ENCODE measurements at places on chromosomes 2 and 18. TPM values are rescaled to one million over a fixed set of nuclear protein-coding genes. Genes with fewer than 3 reads are reported as not detected.

DNA sequence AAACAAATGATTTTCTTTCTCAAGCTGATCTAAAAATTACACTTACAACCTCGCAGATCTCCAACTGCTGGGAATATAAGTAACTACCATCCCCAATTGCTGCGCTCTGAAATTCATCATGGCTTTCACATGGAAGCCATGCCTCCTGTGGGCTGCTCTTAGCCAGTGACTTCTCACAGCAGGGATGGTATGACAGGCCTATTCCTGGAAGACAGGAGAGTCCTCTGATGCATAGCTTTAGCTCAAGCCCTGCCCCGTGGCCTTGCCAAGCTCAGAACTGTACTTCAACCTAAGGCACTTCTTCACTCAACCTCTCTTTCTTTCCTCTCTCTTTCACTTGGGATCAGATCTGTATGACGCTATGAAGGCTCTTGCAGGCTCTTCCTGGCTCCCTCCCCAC is 12.6 kb upstream of the ELAC1 start:
- no peak for DNase-seq

DNA sequence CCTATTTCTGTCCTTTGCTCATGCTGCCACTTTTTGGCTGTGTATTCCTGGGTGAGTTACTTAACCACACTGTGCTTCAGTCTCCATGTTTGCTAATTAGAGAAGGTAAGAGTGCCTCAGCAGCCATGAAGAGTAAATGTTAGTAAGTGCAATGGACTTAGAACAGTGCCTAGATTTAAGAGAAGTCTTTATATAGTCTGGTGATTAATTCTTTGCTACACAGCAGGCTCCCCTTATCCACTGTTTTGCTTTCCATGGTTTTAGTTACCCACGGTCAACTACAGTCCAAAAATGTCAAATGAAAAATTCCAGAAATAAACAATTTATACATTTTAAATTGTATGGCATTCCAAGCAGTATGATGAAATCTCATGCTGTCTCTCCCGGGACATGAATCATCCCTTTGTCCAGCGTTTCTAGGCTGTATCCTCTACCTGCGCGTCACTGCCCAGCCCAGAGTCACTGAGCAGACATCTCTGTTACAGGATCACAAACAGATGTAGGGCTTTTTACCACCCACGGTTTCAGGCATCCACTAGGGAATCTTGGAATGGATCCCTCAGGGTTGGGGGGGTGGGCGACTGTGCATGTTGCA is 91.0 kb downstream of the CTIF start:
- DNase-seq, result no peak

GRCh38 chr18:41643427-41643826 is 311.6 kb upstream of the PIK3C3 start:
- DNase-seq, result no peak

DNA sequence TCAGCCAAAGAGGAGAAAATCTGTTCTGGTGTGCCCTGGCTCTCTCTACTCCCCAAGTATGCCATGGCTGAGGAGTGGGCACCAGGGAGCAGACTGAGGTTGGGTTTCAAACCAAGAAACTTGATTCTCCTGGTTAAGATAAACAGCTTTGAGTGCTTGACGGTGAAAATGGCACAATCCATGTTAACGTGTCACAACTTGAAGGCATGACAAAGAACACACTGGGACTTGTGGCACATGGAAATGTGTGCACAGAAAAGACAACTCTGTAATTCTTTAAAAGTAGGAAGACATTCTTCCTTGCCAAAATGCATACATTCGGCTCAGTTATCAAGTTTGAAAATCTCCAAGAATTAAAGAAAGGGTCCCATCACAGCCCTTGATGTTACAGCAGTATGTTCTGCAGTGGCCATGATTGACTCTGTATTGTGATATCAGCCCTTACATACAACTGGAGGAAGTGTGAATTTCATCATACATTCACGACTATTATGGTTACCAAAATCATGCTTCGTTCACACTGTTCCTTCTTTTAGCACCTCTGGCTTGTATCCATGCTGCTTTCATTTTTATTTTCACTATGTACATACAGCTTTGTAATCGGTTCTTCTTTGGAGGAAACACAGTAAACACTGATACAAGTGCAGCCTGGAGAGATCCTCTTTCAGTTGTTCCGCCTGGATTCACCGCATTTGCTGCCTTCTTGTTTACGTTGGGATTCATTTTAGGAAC is 15.6 kb upstream of the ACTG2 start:
- no peak for DNase-seq

The STPG4 gene
- 0.63 TPM for total RNA-seq

The TMEM169 gene
- 0.39 TPM for total RNA-seq

All from mucosa of descending colon (tissue), 3 donors.